NCI-H187 (cell line): ENCODE measurements at places on chromosomes 6 and 20.
A peak's percentile ranks its signal among the peaks of the same experiment; 100 is the strongest.

- DNase-seq: no peak
These were observed 22.8 kb upstream of the TAF4 start for GRCh38 chr20:62088258-62089127.

DNA sequence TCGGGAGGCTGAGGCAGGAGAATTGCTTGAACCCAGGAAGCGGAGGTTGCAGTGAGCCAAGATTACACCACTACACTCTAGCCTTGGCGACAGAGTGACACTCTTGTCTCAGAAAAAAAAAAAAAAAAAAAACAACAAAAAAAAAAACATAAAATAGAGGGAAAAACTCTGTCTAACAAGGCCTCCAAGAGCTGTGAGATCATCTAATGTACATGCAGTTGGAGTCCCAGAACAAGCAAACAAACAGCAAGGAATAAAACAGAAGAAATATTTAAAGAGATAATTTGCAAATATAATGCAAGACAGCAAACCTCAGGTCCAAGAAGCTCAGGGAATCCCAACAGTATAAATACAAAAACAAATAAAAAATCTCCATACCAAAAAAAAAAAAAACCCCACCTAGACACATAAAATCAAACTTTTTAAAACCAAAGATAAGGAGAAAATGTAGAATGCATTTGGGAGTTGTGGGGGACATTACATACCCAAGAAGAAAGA, 35.0 kb upstream of the CCR6 start:
- no peak for DNase-seq

GRCh38 chr6:142207265-142207877, 60.3 kb downstream of the VTA1 start:
- no peak for DNase-seq

GRCh38 chr6:8562125-8562524, 126.8 kb upstream of the SLC35B3 start:
- DNase-seq: no peak

DNA sequence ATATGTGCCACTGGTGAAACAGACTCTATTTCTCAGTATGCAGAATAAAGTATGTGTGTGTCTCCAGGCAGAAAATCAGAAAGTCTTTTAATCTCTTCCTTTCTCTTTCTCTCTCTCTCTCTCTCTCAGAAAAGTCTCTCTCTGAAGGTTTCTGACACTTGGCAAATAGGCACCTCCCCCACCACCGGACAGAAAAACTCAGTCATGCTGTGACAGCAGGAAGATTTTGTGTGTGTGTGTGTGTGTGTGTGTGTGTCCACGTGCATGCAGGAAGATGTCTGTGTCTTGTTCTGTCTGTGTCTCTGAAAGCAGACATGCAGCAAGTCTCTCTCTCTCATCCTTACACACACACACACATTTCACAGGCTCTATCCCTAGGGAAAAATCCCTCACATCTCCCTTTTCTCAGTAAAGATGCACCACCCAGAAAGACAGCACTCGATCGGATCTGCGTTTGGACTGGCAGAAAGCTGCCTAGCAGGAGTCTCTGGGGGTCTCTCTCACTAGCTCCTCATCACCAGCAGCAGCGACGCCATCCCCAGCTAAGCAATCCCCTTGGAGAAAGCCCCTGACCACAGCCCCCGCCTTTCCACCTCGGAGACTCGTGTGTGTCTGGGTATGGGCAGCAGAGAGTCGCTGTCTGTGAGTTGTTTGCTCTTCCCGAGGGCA, 98.3 kb downstream of the EDN3 start:
- no peak for DNase-seq

DNA sequence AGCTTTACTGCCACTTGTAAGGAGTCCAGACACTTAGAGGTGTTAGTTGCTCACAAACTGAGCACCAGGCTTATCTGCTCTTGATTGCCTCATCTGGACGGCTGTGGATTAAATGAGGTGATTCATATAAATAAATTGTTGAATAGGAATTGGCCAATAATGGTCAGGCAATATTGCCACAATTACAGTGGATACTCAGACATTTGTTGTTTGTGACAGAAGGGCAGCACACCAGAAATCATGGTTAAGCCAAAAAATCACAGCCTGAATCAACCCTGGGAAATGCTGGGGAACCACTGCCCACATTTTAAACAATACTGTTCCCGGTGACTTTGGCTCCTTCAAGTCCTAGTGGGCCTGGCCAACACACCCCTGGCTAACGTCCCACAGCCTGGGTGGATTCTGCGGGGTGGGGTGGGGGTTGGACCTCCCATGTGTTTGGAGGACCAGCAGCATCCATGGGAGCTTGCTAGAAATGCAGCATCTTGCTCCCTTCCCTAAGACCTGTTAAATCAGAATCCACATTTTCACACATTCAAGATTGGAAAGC, 29.5 kb upstream of the SPDEF start:
- DNase-seq: no peak

DNA sequence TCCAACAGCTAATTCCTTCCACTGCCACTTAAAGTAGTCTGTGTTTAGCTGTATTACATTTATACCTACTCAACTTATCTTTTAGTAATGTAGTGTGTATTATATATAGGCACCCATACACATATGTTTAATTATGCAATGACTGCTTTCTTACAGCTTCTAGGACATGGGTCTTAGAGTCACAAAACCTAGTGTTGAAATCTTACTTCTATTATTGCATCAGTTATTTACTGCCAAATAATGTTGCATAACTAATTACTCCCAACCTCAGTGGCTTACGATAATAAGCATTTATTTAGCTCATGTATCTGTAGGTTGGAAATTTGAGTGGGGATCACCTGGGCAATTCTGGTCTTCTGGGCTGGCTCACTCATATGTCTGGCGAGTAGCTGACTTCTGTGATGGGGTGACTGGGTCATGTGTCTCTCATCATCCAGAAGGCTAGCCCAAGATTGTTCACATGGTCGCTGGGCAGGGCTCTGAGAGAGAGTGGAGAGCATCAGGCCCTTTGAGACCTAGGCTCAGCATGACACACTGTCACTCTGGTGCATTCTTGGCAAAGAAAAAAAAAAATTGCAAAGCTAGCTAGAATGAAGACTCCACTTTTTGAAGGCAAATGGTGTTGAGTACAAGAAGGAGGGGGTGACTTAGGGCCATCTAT, 187.0 kb downstream of the PLCB1 start:
- DNase-seq: no peak

DNA sequence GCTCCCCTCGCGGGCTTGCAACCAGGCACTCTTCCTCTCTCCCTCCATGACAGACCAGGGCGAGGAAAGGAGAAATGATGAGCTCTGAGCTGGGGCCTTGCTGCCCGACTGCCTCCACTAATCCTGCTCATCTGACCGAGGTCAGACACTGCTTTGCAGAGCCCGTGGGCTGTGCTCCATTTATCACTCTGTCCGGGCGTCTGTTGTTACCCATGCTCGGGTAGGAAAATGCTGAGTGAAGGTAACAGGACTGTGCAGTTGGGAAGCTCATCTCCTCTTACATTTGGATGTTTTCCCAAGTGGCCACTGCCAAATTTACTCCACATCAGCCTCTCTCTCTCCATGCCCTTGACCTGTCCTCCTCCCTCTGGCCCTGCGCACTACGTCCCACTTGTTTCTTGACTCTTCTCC, 14.6 kb downstream of the RPS6KA2 start:
- no peak for DNase-seq

- DNase-seq: no peak
These were observed 167.6 kb downstream of the PTPRT start for GRCh38 chr20:43022081-43022480.

GRCh38 chr20:39268981-39269461, 306.9 kb downstream of the DHX35 start:
- DNase-seq: peak; percentile 10

DNA sequence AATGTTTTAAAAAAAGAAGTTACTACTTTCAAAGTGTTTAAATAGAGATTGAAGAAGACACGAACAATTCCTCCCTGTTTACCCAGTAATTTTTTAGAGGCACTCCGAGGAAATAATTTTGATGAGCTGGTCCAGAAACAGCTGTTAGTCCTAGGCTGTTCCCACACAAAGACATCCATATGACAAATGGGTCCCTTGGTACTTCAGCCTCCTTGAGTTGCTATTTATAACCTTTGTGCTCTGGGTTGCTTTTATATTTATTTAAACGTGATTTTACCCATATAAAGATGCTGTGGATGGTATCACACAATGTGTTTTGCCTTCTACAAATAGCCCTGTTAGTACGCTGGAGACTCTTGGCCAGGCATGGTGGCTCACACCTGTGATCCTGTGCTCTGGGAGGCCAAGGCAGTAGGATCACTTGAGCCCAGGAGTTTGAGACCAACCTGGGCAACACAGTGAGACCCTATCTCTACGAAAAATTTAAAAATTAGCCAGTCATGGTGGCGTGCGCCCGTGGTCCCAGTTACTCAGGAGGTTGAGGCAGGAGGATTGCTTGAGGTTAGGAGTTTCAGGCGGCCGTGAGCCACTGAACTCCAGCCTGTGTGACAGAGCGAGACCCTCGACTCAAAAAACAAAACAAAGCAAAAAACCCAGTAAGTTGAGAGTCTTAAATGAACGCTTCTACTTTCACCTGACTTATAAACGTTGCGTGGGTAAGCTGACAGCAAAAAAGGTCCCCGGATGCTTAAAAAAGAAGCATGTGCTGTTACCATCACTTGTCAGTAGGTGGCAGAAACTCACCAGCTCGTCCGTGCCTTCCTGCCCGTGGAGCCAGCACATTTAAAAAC, 56.9 kb upstream of the ARMH2 start:
- DNase-seq: peak; percentile 68

GRCh38 chr6:15505463-15505918, 157.3 kb downstream of the DTNBP1 start:
- DNase-seq: no peak

GRCh38 chr20:1633535-1633934, 13.7 kb upstream of the SIRPB1 start:
- DNase-seq: no peak

DNA sequence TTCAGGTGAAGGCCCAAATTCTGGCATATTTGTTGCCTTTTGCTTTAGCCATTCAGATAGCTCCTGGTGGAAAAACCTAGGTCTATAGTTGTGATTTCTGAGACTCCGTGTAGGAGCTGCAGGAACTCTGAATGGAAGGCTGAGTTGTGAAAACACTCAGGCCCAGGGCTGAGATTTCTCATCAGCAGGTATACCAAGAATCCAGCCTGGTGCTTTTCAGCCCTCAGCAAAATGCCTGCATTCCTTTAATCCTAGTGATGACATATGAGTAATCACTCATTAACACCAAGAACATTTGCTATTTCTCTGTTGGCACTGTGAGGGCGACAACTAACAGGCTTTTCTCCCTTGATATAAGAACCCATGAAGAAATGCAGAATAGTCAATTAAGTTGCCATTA, 546.1 kb upstream of the MAN1A1 start:
- no peak for DNase-seq

- DNase-seq: no peak
These were observed 97.8 kb downstream of the GMPR start for GRCh38 chr6:16336056-16336818.

DNA sequence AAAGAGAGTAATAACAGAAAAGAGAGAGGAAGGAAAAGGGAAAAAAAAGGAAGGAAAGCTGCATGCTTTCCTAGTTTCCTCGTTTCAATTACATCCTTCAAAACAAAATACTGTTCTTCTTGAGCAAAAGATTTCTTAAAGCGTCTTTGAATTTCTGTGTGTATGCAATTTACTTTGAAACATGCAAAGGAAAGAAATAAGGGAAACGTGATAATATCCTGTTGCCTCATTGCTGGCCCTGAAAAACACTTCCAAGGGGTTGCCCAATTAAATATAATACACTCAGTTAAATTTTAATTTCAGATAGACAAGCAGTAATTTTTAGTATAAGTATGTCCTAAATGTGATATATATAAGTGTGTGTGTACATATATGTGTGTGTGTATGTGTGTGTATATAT, 51.2 kb upstream of the TPD52L1 start:
- no peak for DNase-seq

DNA sequence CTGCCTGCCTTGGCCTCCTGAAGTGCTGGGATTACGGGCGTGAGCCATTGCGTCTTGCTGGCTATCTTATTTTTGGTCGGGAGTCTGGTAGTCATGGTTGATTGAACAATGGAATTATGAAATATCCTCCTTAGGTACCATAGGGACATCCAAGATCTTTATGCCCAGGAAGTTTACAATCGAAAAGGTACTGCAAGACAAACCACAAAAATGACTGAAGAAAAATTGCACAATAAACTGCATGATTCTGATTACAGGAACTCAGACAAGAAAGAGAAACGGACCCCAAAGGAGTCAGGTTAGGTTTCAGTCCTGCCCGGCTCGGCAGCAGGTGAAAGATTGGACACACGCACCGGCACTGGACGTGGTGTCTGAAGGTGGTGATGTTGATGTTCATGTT, 5.3 kb downstream of the SLC26A8 start:
- no peak for DNase-seq

- DNase-seq: no peak
These were observed 295.8 kb downstream of the BCKDHB start for GRCh38 chr6:80402266-80402665.

GRCh38 chr6:142359271-142359960, 57.6 kb downstream of the ADGRG6 start:
- DNase-seq: no peak

GRCh38 chr6:33075568-33076405, at the start of gene HLA-DPB1:
Gene HLA-DPB1 (plus strand): TSS chr6:33075990. CDS start chr6:33076042, 52 bp downstream.
- DNase-seq: no peak

GRCh38 chr6:167306401-167306998, 15.4 kb downstream of the UNC93A start:
- DNase-seq: no peak

DNA sequence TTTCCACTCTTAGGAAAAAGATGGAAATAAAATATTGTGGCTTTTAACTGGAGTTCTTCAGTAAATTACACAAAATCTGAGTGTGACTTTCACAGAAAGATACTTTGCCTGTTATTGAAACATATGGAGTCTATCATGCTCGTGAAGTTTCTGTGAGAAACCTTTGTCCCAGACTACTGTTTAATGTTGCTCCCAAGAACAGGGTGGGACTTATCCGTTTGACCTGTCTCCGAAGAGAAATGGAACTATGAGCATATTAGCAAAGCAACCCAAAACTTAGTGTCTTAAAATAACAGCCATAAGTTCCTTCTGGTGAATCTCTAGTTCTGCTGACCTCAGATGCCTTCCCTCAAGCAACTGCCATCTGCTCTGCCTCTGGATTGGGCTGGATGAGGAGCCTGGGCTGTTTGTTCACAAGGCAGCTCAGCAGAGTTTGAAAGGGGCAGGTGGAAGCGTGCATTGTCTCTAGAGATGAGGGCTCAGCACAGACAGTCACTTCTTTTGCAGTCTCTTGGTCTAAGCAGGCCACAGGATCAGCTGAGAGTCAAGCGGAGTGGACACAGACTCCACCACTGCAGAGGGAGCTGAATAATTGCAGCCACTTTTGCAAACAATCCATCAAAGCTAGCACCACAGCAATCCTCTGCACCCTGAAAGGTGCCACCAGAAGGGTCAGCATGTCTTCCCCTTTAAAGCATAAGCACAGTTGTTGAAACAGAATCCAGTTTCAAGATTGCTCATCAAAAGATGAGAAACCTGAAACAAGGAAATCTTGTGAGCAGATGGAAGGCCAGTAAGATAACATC, 52.8 kb downstream of the MYB start:
- DNase-seq: no peak
